ENCODE measurements at places on chromosomes 16 and 17.

GRCh38 chr16:12434567-12434966 lies 369.1 kb downstream of the CPPED1 start:
- no peak for DNase-seq

GRCh38 chr17:21213638-21214014 lies 335 bp downstream of the TMEM11 start:
- DNase-seq: no peak

DNA sequence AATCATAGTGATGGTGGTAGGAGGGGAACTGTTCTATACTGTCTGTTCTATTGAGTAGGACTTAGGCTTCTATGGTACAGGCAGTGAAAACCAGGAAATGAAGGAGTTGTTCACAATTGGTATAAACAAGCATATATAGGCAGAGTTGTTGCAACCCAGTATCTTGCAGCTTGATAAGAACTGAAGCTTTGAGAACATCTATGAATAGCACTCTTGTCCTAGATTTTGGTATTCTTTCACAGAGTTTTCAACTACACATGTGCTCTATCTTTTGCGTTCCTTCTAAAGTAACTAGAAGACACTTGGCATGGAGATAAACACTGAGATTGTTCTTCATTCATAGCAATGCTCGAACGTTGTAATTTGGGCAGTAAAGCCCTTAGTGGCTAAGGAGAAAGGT lies 91.8 kb downstream of the KCNJ2 start:
- no peak for DNase-seq

DNA sequence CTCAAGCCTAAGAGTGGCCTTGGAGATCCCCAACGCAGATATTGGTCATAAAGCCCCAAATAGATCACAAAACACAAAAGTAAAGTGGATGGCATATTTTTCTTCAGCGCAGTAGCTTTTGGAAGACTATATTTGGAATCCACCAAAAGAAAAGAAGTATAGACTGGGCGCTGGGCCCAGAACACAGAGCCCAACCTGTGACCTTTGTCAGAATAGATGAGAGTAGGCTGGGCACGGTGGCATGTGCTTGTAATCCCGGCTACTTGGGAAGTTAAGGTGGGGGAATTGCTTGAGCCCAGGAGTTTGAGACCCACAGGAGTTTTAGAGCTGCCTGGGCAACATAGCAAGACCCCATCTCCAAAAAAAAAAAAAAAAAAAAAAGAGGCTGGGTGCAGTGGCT lies 14.6 kb downstream of the SCIMP start:
- no peak for DNase-seq

GRCh38 chr16:83211711-83212110 lies 584.9 kb downstream of the CDH13 start:
- no peak for DNase-seq

- no peak for DNase-seq
These were observed 18.4 kb downstream of the SOX9 start for GRCh38 chr17:72139212-72139611.

- no peak for DNase-seq
These were observed 192.0 kb downstream of the NTN1 start for GRCh38 chr17:9213303-9213640.

GRCh38 chr17:66687570-66688284 lies 147.2 kb upstream of the CACNG5 start:
- DNase-seq: no peak

DNA sequence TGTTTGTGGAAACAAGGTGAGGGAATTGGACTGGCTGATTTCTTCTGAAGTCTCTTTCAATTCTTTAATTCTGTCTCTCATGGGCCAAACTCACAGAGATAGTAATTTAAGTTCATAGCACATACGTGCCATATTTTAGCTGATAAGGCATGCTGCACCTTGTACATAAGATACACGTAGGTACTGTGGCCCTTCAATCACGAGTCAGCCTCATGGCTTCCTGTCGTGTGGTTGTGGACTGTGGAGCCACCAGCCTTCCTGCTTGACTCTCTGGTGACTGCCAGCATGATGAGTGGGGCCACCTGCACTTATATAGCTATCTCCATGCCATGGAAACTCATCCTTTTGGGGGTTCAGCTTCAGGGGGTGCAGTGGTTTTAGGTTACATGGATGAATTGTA lies 25.1 kb downstream of the KSR1 start:
- no peak for DNase-seq

DNA sequence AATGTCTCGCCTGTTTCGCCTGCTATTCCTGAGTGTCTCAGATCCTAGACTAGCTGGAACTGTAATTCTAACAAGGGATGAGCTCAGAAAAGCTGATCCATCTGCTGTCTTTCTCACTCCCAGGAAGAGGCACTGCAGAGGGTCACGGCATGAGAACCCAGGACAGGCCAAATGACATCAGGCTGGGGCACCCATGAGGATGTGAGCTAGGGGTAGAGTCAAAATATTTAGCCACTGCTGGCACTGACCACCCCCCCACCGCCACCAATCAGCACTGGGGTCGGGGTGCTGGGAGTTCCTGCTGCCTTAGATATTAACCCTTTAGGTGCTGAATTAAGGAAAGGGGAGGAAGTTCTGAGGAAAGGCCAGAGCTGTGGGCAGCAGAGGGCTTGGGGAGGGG lies 112.4 kb downstream of the IRX3 start:
- peak; percentile 68 for DNase-seq

GRCh38 chr17:44130693-44131349 lies 7.4 kb upstream of the HDAC5 start:
- no peak for DNase-seq

DNA sequence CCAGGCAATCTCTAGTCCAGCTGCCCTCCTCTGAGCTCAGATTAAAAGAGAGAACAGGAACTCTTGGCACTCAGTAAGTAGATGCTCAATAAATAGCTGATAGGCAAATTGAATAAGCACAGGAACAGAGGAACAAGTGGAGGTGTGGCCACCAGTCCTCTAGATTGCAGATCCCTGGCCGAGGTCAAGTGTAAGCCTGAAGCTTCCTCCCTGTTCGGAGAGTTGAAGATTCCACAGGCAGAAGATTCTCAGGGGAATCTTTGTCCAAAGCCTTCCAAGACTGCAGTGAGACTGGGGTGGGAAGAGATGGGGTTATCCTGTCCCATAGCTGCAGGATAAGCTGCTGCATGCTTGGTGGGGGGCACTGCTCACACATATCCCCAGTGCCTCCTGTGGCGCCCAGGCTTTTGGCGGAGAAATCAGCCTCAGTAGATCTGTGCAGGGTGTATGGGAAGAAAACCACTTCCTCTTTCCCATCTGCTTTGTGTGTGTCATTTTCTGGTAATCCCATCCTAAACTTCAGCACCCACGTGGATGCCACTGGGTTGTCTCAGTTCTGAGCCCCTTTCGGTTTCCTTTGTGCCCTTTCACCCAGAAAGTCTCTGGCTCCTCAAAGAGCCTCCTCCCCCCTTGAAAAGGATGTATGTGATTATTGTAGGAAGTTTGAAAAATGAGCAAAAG lies 12.1 kb downstream of the CD300A start:
- DNase-seq: no peak

DNA sequence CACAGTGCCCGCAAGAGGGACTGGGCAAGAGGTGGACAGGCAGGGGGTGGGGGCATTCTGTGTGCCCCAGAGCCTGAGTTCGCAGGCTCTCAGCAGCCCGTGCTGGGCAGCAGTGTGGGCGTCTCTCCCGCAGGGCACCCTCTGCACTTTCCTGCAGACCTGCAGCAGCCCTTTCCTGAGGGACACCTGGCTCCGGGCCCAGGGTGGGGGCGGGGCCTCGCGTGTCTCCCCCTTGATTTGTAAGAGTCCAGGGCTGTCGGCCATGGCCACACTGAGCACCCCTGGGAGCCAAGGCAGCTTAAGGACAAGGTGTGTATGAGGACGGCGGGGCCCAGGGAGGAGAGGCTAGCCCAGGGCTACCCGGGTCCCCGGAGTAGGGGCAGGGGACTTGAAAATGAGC lies 33.4 kb upstream of the SLC38A10 start:
- DNase-seq: no peak

DNA sequence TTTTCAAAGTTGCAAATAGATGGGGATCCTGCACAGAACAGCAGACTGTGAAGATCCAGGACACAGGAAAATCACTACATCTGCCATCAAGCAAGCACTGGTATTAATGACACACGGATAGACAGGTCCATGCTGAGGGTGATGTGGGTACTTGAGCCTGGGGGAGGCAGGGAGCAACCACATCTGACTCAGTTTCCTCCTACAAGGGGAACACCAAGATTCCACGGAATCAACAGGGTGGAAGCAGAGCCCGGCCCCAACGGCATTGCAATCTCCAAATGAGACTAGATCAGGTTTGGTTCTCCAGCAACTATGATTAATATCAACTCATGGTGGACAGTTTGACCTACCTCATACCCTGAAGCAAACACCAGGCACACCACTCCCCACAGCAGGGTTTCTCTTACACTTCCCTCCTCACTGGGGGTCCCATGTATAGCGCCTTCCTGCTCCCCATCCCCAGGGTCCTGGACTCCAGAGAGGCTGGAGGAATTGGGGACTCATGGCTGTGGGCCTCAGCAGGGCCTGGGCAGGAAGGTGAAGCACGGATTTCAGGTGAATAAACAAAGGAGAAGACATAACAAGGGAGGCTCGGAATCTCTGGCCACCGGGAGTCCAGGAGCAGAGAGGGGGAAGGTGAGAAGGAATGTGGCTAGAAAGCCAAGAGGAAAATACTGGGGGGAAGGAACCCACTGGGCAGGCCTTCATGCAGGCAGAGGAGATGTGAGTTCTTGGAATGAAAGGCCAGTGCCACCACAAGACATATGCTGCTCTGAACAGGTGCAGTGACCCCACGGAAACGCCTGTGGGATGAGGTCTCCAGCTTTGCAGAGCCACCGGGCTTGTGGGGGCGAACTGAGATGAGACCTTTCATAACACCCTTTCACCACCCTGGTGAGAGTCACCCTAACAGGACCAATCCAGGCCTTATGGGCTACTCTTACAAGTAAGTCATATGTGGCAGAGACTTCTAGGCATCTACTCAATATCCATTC lies 29.5 kb upstream of the PIK3R6 start:
- no peak for DNase-seq

DNA sequence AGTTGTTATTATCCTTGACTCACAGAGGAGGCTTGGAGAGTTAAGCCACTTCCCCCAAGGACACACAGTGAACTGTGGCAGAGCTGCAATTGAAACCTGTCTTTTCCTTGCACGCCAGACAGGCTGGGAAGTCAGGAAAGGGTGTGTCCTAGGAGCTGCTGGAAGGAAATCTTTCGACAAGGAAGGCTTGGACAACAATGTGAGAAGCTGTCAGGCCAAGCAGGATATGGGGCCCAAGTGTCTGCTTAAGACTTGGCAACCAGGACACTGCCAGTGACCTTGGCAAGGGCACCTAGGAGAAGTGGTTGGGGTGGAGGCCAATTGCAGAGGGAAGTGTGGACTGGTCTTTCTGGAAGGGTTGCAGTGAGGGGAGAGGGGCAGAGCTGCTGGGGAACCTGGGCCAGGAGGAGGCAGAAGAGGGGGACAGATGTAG lies 2.1 kb upstream of the CAMKK1 start:
- peak; percentile 75 for DNase-seq

DNA sequence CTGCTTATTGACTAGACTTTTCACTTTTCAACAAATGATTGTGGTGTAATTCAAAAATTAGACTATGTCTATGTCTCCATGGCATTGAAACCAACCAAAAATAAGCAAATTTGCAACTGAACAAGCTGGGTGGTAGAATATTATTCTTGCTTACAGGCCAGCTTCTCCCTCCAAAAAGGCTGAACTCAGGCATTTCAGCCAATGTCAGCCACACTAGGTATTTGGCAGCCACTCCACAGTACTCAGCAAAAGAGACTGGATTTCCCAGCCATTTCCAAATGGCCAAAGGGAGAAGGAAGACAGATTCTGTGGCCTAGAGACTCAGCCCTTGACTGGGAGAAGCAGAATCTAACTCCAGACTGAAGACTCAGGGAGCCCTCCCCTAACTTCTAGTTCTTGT lies 121.8 kb upstream of the IRX5 start:
- no peak for DNase-seq

GRCh38 chr16:66006485-66006884 lies 360.0 kb upstream of the CDH5 start:
- no peak for DNase-seq

GRCh38 chr17:15381707-15382106 lies 40.3 kb upstream of the TEKT3 start:
- no peak for DNase-seq

GRCh38 chr16:52617591-52617990 lies 70.6 kb upstream of the TOX3 start:
- DNase-seq: no peak

DNA sequence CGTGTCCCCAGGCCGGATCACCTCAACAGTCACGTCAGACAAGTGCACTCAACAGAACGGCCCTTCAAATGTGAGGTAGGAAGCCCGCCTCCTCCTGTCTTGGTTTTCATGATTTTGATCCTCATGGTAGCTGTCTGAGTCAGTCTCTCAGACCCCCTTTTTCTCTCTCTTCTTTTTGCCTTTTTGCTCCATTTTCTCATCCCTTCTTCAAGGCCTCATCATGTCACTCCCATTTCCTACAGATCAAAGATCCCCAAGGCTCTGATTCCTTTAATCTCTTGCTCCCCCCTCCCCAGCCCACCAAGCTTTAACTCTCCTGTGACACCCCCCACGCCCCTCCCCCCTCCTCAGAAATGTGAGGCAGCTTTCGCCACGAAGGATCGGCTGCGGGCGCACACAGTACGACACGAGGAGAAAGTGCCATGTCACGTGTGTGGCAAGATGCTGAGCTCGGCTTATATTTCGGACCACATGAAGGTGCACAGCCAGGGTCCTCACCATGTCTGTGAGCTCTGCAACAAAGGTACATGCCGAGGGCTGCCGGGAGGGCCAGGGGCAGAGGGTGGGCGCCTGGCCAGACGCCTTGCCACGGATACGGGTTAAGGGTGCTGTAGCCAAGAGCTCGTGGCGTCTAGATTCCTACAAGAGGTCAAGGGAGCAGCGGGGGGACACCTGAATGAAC lies 2.0 kb downstream of the MAZ start:
- DNase-seq: no peak

GRCh38 chr17:78214016-78214705 lies at the start of gene BIRC5:
TSS of gene BIRC5 (plus strand) at chr17:78214253. CDS start at chr17:78214317, 64 bp downstream.
- peak; percentile 88 for DNase-seq
